ENCODE measurements at places on chromosomes 5 and 9.

GRCh38 chr5:10635257-10635866 lies 71.5 kb downstream of the ANKRD33B start:
- DNase-seq: peak; percentile 76

GRCh38 chr5:133925866-133926488 lies 42.4 kb downstream of the C5orf15 start:
- DNase-seq: no peak

GRCh38 chr9:115781070-115781736 lies 372.4 kb upstream of the PAPPA start:
- DNase-seq: no peak

DNA sequence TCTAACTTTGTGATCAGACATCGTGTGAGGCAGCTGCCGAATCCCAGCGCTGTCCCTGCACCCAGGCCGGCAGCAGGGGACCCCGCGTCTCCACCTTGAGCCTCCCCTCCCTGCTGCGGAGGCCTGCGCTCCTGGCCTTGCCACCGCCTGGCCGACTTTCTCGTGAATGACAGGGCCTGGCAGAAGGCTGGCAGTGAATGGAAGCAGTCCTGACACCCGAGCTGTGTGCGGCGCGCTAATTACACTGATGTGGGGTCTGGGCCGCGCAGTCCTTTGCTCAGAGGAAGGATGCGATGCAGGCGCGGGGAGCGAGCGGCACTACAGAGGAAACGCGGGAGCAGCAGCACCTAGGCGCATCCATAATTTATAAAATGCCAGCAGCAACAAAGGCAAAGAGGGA lies 40.3 kb downstream of the POU4F3 start:
- DNase-seq: no peak

GRCh38 chr5:146490089-146490843 lies 25.7 kb downstream of the GPR151 start:
- no peak for DNase-seq

DNA sequence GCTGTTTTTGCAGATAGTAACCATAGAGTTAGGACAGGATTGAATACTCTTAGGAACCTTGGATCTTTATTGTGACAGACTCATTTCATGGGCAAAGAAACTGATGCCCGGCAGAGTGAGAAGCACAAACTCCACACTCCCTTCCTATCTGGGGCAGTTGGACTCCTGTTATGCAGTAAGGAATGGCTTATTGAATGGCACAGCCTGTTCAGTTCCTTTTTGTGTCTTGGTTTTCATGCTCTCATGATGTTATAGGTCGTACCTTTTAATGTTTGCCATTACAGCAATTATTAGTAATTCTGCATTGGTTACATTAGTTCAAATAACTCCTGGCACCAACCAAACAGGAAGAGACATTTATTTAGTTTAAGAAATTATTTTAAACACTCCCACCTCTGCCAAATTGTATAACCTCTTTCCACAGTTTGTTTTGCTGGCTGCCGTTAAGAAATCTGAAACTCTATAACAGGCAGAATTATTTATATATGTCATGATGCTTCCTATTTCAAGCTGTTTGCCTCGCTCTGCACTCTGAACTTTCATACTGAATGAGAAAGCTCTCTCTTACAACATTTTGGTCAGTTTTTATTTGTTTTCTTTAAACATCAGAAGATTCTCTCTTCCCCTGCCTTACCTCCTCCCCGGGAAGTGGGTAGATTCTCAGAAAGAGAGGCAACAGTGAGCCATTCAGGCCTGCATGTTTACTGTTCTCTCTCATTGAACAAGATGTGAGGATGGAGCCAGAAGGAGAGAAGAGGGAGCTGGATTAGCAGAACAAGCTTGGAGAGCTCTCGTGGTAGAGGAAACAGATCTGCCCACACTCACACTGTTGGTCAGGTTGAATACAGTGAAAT lies 144.4 kb downstream of the ARHGEF28 start:
- DNase-seq: no peak

DNA sequence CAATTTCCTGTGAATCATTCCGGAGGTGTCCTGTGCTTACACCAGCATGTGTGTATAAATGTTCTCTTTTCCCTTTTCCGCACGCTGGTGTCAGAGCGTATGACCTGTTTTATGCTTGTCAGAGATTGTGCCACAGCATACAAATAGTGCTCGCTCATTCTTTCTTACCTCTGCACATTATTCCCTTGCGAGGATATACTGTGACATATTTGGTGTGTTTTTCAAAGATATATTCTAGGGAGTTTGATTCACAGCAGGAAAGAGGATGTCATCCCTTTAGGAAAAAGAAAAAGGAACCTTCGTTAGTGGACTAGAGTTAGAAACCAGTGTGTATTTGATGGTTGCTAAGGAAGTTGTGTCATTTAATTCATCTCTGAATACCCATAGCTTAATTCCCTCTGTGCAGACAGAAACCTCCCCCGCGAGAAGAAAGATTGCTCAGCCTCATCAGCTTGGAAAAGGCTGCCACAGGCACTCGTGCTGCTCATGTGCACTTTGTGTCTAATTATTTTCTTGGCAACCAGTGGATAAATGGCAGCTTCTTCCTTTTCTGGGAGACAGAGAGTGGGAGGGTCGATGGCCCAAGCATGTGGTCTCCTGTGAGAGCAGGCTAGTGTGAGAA lies 14.7 kb upstream of the CCIN start:
- DNase-seq: no peak

- no peak for DNase-seq
These were observed 155.1 kb upstream of the DMRT1 start for GRCh38 chr9:686321-686813.

GRCh38 chr5:80754900-80755299 lies 100.1 kb upstream of the DHFR start:
- no peak for DNase-seq

- no peak for DNase-seq
These were observed 139.8 kb downstream of the DOCK8 start for GRCh38 chr9:354453-354852.

DNA sequence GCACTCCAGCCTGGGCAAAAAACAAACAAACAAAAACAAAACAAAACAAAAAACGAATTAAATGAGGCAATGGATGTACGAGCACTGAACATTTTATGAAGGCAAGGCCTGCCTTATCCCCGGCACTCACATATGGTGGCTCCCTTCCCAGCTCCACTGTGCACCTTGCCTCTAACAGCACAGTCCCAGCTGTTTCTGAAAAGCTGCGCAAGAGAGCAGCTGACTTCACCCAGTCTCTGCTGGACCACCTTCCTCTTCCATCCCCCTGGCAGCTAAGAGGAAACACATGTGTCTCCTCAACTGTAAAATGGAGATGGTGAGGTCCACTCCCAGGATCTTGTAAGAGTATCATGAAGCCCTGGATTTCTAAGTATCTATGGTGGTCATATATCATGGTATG lies 100.7 kb downstream of the KLF4 start:
- no peak for DNase-seq

GRCh38 chr5:57334475-57334874 lies 148.1 kb downstream of the ACTBL2 start:
- DNase-seq: no peak

GRCh38 chr9:129435291-129435690 lies 185.6 kb downstream of the C9orf50 start:
- no peak for DNase-seq

DNA sequence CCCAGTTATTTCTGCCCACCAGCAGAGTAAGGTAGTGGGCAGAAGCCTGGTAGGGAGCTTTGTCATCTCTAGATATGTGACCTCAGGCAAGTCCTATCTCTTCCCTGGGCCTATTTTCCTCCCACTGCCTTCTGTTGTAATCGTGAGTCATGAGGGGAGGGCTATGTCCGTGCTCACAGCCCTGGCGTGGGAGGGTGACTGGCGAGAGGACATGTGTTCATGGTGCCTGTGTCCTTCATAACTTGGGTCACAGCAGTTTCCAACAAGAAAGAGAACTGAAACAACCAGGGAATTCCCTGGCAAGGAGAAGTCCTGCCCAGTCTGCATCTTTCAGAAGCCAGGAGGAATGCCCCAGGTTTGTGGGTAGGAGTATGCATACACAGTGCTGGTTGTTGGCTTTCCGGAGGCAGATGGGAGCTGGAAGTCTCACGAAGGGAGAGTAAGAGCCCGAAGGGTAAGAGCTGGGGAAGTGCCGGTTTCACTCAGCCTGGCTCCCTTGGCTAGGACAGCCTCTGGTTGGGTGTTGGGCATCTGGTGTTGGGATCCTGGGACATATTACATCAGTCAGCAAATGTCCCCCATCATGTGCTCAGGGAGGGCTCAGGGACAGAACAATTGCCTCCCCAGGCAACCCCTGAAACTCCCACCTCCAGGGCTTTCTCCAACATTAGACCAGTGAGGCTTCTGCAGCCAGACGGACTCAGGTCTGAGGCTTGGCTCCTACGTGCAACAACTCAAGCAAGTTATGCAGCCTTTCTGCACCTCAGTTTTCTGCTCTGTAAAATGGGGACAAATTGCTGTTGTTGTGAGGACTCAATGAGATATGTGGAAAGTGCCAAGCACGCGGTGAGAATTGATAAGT lies 4.3 kb upstream of the TIFAB start:
- DNase-seq: no peak

DNA sequence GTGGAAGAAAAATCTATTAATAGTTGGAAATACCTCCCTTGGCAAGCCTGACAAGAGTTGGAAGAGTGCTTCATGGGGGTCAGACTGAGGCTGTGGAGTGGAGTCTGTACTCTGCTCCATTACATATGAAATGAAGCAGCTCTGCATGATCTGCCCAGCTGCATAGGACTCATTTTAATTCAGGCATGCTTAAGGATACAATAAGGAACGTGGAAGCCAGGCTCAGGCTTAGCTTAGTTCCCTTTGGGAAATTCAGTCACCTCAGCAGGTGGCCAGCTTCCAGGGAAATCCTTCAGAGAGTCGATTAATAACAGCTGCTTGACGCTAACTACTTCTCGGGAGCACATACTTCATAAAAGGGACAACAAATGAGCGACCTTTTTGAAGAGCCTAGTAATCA lies 1672.9 kb upstream of the WWC1 start:
- no peak for DNase-seq

DNA sequence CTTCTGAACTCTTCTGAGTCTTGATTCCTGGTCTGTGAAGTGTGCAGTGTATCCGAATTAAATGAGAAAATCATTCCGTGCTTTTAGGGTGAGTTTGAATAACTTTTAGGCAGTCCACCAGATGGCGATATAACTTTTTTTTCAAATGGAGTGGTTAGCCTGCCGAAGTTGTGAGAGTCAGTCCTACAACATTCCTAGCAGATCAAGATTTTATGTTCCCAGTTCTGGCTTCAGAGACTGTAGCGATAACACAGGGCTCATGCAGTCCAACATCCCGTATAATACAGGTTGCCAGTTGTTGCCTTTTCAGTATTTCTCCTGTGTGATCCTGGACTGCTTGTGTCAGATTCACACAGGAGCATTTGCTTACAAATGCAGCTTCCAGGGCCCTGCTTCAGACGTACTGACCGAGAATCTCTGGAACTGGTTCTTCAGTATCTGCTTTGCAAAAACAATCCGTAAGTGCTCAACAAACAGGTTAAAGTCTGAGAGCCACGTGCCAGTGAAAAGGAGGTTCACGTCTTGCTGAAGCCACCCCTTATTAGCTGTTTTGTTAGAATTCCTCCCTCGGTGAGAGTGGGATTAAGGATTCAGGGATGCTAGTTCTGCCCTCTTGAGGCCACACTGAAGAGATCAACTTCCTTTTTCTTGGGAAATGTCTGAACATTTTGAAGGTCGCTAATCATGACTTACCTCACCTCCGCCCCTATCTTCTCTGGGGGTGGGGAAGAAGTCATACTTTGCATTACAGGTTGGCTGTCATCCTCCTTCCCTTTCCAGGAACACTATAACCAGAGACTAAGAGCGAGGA lies 22.8 kb downstream of the SMIM3 start:
- DNase-seq: peak; percentile 74

- no peak for DNase-seq
These were observed 84.7 kb upstream of the RORB start for GRCh38 chr9:74412236-74412979.

- no peak for DNase-seq
These were observed 21.5 kb downstream of the CAMK4 start for GRCh38 chr5:111245654-111246053.

DNA sequence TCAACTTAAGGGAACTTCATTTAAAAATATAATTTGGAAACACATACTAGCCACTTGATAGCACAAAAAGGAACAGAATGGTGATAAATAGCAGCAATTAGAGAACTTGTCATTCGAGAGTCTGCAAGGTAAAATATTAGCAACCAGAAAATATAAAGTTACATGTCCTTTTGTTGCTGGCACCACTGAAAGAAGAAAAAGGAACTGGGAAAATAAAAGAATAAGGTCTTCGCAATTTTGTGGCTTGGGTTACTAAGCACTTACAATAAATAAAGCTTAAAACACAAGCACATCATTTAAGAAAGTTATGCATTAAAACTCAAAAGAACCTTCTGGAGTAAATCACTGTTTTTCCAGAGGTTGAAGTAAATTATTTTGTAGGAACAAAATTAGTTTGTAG lies 149.9 kb upstream of the FBN2 start:
- DNase-seq: no peak

DNA sequence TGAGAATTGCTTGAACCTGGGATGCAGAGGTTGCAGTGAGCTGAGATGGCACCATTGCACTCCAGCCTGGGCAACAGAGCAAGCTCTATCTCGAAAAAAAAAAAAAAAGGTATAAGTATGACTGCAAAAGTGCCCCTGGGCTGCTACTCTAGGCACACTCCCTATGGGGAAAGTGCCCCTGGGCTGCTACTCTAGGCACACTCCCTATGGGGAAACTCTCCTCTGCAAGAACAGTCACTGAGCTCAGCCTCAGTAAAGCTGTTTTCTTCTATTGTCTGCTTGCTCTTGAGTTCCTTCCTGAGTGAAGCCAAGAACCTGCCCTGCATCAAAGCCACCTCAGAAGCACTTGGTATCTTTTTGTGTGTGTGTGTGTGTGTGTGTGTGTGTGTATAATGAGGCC lies 20.9 kb upstream of the TENT2 start:
- DNase-seq: no peak

- no peak for DNase-seq
These were observed 152.4 kb downstream of the BRINP1 start for GRCh38 chr9:119216651-119217331.

- DNase-seq: no peak
These were observed 258.5 kb upstream of the CD180 start for GRCh38 chr5:67454957-67455561.

DNA sequence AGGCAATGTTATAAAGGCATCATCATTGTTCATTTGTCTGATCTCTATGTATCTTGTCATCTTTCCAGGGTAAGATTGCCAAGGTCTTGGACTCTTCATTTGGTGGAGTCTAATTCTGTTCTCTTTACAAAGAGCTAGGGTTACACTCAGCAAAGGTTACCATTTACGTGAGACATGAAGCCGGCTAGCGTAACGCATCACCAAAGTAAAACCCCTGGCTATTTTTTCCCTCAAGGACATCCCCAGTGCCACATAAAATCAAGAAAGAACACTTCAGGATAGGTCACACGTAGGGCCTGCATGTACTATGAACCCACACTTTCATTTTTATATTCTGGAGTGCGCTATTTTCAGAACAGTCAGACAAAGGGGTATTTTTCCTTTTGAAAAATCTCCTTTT lies 20.0 kb upstream of the MYOT start:
- DNase-seq: no peak
